ENCODE measurements at places on chromosomes 16 and 17.

- no peak for DNase-seq
These were observed 18.4 kb upstream of the PRKCA start for GRCh38 chr17:66283971-66284370.

DNA sequence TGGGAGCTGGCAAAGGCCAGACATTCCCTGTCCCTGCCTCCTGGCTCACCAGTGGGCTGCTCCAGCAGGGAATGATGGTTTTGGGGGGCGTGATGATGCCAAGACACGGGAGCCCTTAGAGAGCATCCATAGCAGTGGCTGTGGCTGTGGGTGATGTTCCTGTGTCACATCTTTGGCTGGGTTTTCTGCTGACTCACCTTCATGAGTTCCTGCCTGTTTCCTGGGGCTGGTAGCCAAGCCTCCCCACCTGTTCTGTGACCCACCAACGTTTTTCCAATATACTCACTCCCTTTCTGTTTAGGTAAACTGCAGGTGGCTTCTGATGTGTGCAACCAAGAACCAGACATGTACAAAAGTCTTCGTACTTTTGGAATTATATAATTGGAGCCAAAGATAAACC lies 16.5 kb upstream of the NF1 start:
- no peak for DNase-seq

GRCh38 chr16:86343027-86343795 lies 167.1 kb upstream of the FOXF1 start:
- DNase-seq, result peak; percentile 50

- no peak for DNase-seq
These were observed 2.0 kb downstream of the TRIM47 start for GRCh38 chr17:75876190-75876937.

DNA sequence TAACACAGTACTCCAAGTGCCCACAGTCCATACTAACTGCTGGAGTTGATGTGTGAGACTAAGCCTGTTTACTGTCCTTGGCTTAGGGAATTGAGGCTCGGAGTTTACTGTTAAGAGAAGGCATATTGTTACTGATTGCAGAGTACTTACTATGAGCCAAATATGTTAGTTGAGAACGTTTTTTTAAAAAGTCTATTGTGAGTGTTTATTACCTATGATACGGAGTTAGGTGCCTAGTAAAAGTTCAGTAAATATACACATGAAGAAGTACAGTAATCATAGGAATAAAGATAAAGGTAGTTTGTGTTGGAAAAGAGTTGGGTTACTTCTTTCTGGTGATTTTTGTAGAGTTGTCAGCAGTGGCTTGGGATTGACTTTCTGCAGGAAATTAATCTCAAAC lies 25.4 kb downstream of the ZNRF1 start:
- no peak for DNase-seq

- DNase-seq, result no peak
These were observed 12.9 kb downstream of the TMEM98 start for GRCh38 chr17:32940706-32941390.

- DNase-seq, result no peak
These were observed 19.0 kb upstream of the CALB2 start for GRCh38 chr16:71339236-71340171.

DNA sequence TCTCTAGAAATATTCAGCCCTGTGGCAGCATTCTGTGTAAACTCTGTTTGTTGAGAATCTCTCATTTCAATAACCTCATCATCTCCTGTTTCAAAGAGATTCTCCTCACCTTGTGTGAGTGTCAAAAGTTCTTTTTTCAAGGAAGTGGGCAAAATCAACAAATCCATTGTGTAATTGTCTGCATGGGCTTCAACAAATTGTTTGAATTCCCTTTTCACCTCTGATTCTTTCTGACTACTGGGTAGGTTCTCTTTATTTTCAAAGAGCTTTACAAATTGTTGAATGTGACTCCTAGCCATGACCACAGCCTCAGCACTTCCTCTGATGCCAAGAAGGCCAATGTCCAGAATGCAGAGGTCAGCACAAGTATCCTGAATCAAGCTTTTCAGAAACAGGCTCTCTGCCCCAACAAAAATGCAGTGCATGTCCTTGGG lies 48.0 kb downstream of the N4BP1 start:
- DNase-seq, result no peak

GRCh38 chr16:50534091-50534490 lies 14.1 kb upstream of the NKD1 start:
- no peak for DNase-seq

DNA sequence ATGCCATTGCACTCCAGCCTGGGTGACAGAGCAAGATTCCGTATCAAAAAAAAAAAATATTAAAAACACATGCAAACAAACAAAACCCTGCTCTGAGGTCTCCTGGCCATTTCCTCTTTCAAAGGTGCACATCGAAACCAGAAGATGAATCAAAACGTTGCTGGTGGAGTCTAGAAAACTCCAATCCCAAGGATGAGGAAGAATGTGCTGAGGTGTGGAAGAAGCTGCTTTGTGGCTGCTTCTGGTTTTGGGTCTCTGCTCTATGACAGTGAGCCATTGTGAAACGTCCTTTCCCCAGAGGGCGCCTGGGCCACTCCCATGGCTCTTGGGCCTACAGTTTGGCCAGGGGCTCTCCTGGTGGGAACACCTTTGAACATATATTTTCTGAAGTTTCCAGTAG lies 112.6 kb downstream of the IRF8 start:
- DNase-seq, result no peak

DNA sequence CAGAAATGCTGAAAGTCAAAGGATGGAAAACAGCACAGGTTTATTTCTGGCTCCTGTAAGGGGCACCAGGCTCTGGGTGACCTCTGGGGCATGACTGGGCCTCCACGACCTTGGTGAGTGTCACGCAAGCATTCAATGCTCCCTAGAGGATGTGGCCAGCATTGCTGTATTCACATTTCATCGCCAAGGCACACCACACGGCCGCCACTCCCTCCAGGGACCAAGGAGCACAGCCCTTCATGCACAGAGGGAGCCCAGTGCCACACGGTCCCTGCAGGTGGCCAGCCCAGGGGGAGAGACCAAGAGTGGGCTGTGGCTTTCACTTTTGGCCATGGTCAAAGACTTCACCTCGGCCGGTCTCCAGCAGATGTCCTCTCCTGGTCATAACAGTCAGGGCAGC lies 137.4 kb upstream of the TNRC6C start:
- DNase-seq, result no peak

DNA sequence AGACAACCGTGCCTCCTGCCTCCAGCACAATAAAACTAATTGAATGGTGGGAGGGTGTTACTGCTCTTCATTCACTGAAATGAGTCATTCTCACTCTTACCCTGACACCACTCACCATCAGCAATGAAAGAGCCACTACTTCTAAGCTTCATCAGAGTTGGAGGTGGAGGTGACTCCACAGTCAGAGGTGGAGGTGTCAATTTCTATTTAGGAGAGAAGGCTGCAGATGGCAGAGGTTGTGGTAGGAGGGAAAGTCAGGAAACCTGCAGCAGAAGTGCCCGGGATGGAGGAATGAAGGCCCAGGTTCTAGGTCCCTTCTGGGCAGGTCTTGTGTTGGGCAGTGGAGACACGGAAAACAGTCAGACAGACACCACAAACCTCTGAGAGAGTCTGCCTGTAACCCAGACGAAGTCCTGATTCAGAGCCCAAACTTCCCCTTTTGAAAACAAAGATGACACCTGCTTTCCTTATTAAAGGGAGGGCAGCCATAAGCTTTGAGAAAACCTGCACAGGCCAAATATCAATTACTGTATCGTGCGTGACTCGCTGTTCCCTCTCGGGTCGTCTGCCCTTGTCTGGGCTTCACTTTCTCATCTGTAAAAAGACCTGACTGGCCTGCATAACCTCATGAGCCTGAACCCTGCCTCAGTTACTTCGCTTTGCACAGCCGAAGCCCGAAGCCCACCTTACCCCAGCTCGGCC lies 668 bp downstream of the ATPAF2 start:
- no peak for DNase-seq

DNA sequence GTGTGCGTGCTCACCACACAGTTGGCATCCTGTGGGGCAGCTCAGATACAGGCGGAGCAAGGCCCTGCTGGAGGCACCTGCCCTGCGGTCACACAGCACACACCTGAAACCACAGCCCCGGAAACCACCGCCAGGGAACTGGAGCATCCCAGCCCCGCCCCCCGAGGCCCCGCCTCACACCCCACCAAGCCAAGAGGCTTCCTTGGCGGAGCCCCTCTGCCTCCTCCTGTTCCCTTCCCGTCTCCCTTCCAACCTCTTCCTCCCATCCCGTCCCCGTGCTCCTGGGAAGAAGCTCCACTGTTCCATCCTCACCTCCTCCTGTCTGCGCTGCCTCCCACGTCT lies 205.5 kb downstream of the NTN1 start:
- DNase-seq, result no peak

DNA sequence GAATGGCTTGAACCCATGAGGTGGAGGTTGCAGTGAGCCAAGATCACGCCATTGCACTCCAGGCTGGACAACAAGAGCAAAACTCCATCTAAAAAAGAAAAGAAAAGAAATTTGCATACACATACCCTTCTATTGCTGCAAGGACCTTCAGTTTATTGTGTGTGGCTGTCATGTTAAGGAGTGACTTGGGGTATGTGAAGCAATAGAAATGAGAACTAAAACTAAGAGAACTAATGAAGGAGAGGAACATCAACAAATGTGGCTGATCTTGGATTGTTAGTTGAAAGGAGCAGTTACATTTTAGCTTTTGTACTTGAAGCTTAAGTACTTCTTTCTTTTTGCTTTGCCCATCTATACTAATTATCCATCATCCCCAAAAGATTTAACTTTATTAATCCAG lies 12.7 kb upstream of the NSRP1 start:
- no peak for DNase-seq

DNA sequence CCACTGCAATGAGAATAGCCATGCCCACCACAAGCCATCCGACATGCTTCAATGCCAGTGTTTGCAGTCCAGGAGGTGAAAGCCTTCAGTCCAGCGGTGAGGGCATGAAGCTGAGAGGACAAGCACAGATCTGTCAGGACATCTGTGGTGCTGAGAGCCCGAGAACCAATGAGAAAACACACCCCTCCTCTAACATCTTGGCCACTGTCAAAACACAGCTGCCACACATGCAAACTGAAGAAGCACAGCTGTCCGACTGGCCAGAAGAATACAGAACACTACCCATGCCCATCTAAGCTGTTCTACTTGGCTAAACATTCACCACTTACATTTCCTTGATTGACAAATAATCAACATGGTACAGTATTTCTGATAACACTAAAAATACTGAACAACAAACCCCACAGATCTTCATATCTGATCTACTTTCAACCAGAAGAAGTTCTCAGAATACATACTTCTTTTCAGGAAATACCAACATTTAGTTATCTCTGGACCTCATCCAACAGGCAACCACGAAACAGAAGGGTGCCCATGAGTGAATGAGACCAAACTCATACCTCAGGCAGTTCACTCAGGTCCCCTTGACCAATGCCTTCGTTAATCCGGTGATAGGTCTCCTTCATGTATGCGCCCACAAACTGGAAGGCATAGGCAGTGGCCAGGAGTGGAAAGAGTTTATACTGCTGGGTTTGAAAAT lies 10.2 kb upstream of the FBF1 start:
- no peak for DNase-seq

DNA sequence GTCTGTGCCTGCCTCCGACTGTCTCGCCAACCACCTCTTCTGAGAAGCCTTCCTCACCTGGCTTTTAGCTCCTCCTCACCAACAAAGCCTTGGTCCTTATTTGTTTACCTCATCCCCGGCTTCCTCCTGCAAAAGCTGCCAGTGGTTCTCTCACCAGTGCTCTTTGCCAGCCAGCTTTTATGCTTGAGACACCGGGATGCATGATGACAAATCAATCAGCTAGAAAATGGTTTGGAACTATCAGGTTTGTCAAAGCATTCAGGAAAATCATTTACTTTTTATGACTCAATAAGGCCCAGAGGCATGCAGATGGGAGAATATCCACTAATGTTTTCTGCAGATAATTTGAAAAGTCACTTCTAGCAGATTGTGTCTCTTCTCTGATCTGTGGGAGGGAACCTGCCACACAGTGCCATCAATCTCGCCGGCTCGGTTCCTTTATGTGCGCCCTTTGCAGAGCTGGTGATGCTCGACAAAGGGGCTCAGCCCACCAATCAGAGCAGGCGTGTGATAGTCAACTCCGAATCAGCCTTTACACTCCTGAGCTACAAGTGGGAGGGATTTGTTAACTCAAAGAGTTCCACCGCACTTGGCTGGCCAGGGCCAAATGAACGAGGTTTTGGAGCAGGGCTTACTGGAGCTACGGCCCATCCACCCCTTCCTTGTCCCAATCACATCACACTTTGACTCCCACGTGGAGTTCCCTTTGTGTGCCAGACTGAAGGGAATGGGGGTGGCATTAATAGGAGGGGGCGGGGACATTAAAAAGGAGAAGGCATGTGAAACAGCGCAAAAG lies 85.8 kb downstream of the MRC2 start:
- no peak for DNase-seq

GRCh38 chr16:10881479-10882030 lies 4.6 kb downstream of the CIITA start:
- DNase-seq, result no peak

- no peak for DNase-seq
These were observed 16.8 kb upstream of the MT4 start for GRCh38 chr16:56547949-56548567.

- no peak for DNase-seq
These were observed 125.3 kb downstream of the SHISA6 start for GRCh38 chr17:11366272-11366850.

DNA sequence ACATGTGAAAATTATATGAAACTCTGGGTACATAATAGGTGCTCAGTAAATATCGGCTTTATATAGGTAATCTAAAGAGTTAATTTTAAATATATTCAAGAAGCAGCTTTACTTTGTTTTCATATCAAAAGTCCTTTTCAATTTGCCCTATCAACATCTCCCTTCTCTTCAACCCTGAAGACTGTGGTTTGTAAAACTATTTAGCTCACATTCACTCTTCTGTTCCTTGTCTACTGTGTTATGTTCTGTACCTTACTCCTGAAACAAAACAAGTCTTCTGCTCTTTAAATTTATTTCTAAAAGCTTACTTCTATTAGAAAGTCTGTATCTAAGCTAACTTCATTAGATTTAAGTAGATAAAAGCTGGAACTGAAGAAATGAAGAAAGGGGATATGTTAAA lies 301.7 kb upstream of the PMFBP1 start:
- no peak for DNase-seq

DNA sequence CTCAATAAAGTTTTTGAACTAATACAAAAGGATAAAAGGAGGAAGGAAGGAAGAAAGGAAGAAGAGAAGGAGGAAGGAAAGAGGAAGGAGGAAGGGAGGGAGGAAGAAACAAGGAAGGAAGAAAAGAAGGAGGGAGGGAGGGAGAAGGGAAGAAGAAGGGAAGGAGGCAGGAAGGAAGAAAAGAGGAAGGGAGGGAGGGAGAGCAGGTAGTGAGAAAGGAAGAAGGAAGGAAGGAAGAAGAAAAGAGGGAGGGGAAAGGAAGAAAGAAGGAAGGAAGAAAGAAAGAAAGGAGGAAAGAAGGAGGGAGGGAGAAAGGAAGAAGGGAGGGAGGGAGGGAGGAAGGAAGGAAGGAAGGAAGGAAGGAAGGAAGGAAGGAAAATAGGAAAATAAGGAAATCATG lies 263.8 kb upstream of the C16orf82 start:
- DNase-seq, result no peak

GRCh38 chr17:54974759-54975158 lies 6.2 kb downstream of the STXBP4 start:
- no peak for DNase-seq

- DNase-seq, result no peak
These were observed 4.0 kb downstream of the HIC1 start for GRCh38 chr17:2058586-2059546.

Measured in urinary bladder (tissue), 4 donors.